ENCODE measurements at places on chromosomes 7 and 10.

- no peak for DNase-seq
Measured at GRCh38 chr7:514651-515598, 4.7 kb downstream of the PDGFA start.

DNA sequence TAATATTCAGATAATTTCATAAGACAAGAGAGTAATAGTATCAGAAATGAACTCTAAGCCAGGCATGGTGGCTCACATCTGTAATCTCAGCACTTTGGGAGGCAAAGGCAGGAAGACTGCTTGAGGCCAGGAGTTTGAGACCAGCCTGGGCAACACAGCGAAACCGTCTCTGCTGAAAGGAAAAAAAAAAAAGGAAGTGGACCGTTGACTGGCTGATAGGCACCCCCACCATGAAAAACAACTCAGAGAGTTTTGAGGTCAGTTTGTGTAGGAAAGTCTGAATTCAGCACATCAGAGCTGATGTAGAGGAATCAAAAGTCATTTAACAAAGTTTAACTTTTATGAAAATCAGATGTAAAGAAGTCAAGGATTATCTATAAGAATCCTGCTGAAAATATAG is 63.2 kb upstream of the AMPH start:
- DNase-seq = no peak

DNA sequence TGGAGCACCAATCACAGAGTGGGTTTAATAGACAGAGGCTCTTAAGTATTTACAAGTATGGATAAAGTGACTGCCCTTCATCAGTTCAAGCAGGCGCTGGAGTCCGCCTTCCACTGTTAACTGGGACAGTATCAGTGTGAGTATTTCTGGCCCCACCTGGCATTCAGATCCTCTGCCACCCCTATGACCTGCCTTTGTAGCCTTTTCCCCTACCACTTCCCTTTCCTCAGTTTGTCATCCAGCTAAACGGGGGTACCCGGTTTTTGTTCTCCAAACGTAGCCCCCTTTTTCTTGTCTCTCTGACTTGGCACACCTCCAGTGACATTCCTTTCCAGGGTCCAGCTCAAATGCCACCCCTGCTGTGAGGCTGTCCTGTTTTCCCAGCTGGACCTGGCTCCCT is 134.4 kb downstream of the SNX10 start:
- DNase-seq = no peak

GRCh38 chr7:149071641-149072437 is 18.7 kb downstream of the ZNF786 start:
- DNase-seq = peak; percentile 51

DNA sequence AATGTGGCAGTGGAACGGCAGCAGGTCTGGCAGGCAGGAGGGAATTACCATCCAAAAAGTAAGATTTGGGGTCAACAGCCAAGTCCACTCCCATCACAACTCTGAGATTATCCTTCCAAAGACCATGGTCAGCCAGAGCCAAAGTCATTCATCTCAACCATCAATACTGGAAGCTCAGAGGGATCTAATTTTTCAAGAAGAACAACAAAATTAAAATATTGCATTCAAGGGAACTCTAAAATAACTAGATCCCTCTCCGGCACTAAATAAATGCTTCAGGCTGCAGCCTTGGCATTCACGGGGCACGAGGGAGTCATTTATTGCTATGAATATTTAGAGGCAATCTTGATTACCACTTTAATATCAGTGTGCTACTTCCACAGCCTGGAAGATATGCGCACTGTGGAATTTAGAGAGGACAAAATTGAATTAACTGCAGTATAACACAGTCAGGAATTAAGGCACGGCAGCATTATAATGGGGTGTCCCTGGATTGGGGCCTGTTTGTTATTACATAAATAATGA is 102.0 kb downstream of the ADAM12 start:
- no peak for DNase-seq

GRCh38 chr7:5572439-5572838 is 148.8 kb upstream of the TNRC18 start:
- DNase-seq = no peak

- no peak for DNase-seq
Measured at GRCh38 chr7:47581438-47581803, 490 bp downstream of the TNS3 start.

- DNase-seq = no peak
Measured at GRCh38 chr7:151508991-151509390, 10.7 kb downstream of the RHEB start.

DNA sequence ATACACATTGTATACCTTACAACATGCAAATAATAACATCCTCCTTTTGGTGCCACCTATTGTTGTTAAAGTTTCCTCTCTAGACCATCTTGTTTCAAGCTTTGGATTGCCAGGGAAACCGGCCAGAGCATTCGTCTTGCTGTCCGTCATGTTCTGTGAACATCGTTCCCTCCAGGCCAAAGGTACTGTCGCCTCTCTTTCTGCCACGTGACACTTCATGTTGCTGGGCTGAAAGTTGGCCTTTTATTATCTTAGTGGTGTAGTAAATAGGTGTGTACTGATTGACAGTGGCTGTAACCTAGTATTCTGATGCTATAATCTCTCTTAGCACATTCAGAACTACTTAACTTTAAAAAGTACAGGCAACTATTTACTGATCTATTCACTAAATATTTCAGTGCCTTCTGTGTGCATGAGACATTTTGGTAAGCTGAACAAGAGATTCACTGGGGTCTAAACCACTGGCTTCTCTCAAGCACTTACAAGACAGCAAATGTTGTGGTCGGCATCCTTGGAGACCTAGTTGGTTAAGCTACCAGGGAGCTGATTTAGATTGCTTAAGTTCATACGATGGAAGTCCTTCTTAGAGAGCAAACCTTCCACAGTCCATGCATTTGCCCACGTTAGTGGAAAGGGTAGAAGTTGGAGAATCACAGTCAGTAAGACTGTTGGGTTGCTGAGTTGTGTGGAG is 52.4 kb downstream of the SHH start:
- no peak for DNase-seq

GRCh38 chr7:23065974-23066373 is 39.6 kb upstream of the KLHL7 start:
- no peak for DNase-seq

DNA sequence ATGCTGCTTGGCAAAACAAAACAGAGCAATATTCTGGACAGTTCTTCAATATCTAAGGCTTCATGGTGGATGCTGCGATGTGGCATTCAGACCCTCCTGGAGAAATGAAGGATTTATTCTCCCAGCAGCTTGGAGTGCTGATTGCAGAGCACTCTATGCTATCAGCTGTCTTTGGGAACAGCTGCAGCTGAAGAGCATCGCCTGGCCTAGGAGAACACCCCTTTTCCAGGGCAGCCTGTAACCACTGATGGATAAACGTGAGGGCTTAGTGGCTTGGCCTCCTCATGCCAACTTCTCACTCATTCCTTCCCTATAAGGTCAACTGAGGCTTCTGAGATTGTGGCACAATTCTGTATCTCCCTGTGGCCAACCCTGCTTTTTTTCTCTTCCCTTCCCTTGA is 638.1 kb upstream of the CNTNAP2 start:
- no peak for DNase-seq

GRCh38 chr10:125190946-125191345 is 30.6 kb upstream of the CTBP2 start:
- DNase-seq = no peak

- no peak for DNase-seq
Measured at GRCh38 chr7:55510621-55511020, 61.7 kb downstream of the VOPP1 start.

- DNase-seq = no peak
Measured at GRCh38 chr7:80014511-80014910, 120.1 kb upstream of the GNAI1 start.

DNA sequence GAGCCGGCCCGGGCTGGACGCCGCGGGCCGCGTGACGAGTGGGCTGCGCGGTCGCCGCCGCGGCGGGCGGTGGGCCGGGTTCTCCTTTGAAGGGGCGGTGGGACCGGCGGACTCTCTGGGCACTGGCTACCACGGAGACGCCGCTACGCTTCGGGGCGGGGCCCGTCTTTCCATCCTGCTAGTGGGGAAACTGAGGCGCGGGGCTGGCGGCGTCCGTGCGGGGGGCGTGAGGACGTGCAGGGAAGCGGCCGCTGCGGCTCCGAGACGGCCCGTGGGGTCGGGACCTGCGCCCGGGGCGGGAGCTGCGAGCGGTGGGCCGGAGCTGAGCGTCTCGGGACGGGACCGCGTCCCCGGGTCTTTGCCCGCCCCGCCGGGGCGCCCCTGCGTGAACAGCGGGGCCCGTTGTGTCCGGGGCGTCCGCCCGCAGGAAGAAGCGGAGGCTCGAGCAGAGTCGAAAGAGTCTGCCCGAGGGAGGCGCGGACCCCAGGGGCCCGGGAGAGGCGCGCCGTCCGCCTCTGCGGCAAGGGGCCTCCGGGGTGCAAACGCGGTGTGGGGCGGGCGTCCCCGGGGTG is 548 bp upstream of the BNIP3 start:
- DNase-seq = no peak

DNA sequence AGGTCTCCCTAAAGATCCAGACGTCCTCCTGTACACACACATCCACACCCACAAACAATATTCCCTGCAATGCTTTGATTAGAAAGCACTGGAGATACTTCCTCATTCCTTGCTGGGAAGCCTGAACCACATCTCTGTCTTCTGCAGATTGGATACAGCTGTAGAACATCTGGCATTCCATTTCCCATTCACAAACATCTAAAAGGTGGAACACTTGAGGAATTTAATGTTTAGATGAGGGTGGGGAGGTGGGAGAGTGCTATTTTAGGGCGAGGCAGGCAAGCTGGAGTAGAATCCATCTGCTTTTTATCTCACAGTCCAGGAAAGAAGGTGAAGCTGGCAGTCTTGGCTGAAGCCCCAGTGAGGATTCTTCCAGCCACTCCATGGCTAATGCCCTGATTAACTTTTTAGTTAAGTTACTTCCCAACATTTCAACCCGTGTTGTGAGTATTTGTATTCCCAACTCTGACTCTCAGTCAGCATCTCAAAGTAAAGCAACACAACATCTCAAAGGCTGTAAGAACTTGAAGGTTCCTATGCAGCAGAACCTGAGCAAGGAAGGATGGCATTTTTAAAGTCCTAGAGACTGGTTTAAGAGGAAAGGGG is 46.1 kb downstream of the CYTH3 start:
- no peak for DNase-seq

DNA sequence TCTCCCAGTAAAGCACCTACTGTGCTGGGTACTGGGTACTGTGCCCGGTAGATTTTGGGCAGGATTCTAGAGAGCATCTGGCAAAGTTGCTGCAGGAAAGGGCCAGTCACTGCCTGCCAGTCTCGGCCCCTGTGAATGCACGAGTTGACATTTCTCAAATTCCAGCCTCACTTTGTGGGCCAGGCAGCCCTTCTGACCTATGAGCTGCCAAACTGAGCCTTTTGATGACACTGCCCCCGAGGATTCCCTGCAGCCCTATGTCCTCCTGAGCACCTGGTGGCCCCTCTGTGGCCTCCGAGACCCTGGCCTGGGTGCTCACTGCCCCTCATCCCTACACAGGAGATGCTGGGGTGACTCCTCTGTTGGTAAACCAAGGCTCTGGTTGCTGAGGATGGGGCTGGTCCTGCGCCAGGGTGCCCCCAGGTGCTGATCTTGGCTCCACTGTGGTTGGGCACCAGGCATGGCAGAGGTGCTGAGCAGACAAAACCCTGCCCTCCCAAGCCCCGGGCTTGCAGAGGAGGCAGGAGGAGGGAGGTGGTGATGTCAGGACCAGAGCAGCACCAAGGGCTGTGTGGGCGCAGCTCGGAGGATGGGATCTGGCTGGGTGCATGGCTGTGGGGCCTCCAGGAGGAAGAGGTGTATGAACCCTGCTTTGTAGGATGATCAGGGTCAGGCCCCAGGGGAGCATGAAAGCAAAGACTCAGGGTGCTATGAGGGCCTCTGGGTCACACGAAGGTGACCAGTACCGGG is 16.2 kb downstream of the LHPP start:
- DNase-seq = no peak

- no peak for DNase-seq
Measured at GRCh38 chr7:26507108-26507987, 215.7 kb downstream of the SNX10 start.

- DNase-seq = no peak
Measured at GRCh38 chr7:4888161-4888560, 4.6 kb upstream of the RADIL start.

- DNase-seq = no peak
Measured at GRCh38 chr10:59175538-59176240, 754 bp upstream of the PHYHIPL start.

GRCh38 chr10:62899311-62899710 is 83.1 kb upstream of the EGR2 start:
- no peak for DNase-seq

- peak; percentile 91 for DNase-seq
Measured at GRCh38 chr7:37342688-37343471, 105.8 kb downstream of the ELMO1 start.

- DNase-seq = no peak
Measured at GRCh38 chr10:112579578-112579977, 132.6 kb downstream of the VTI1A start.

DNA sequence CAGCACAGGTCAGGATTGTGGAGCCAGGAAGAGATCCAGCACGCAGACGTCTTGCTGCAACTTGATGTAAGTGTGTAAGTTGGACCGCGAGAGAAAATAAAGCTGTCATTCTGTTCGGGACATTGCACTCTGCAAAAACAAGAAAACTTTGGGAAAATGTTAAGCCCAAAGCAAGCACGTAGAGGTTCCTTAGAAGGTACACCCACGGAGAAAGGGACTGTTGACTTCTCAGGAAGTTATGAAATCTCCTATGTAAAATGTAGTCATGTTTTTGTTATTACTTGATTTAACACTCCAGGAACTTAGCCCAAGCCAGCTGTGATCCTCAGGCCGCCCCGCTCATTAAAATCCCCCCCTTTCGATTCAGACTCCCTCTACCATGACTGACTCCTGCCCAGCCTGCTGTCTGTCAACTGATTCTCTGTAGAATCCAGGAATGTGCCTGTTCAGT is 196.1 kb upstream of the TCF7L2 start:
- no peak for DNase-seq

- no peak for DNase-seq
Measured at GRCh38 chr7:44262031-44262430, 61.3 kb downstream of the YKT6 start.

DNA sequence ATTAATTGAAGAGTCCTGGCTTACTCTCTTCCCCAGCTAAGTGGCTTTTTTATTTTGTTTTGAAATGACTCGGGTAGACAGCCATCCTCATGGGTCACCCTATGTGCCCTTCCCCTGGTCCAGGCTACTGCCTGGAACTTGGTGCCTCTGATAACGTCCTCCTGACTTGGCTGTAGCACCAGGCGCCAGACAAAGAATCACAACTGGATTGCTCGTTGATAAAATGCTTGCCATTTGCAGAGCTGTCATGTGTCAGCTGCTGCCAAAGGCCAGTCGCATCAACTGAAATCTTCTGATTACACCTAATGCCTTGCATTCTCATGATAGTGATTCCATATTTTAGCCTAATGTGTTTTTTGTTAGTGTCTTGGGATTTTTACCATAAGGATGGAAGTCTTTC is 27.4 kb upstream of the ABLIM1 start:
- no peak for DNase-seq
